ENCODE measurements at places on chromosomes 3 and 15.

DNA sequence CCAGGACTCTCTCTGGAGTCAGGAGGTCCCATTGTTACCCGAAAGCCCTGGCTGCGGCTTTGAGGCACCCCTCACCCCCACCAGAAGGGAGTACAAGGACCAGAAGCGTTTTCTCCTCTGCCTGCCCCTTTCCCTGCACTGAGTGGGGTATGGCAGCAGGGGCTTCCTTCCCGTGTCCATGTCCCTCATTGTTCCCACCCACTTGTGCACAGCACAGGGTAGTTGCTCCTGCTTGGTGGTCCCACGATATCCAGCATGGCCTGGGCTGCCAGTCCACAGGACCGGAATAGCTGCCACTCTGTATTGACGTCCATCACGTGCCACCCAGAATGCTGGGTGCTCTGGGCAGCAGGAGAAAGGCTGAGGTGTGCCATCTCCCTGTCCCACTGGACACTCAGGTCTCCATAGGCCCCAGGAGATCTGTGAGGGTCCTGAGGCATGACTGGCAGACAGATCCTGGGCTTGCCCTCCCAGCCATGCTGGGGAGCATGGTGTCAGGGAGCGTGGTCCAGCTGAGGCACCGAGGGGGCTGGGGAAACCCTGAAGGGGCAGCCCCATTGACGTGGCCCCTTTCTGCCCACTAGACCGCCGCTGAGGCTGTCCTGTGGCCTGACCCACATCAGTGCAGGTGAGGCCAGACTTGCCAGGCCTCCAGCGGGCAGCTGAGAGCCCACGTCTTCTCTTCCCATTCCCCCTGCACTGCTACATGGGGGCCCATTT, 45.3 kb upstream of the SEC22A start:
- DNase-seq: peak; percentile 10

GRCh38 chr3:58414538-58415197, 19.0 kb downstream of the PDHB start:
- DNase-seq: peak; percentile 62

DNA sequence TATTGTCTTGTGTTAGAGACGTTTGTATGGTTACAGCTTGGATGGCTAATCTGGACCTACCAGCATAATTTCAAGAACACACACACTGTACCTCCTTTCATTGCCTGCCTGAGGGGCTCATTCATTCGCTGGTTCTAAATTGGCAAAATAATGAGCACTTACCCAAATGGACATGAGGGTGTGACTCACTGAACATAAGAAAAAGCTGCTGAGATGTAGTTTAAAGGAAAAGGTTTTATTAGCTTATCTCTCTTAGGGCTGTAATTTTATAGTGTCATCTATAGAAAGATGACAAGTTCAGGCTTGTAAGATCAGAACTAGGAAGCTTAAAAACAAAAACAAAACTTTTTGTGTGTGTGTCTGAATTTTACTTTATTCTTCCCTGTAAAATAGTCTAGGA, 120.7 kb upstream of the WNT7A start:
- no peak for DNase-seq

- no peak for DNase-seq
Measured at GRCh38 chr3:179991883-179992282, 44.9 kb downstream of the PEX5L start.

DNA sequence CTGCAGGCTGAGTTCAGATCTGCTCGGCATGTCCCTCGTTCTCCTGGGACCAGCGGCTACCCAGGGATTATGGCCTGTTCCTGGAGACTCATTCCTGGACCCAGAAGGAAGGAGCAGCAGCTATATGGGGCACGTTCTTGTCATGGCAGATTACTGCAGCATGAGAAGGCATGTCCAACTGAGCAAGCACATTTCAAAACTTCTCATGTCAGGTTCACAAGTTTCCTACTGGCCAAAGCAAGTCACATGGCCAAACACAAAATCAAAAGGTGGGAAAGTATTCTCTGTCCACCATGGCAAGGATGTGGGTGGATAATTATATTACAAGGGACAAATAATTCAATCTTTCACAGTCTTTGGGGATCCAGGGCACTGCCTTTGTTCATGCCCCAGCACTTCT, 71.9 kb upstream of the C15orf39 start:
- no peak for DNase-seq

- no peak for DNase-seq
Measured at GRCh38 chr3:148998297-148998696, 7.0 kb downstream of the GYG1 start.
